GM12891 (cell line): ENCODE measurements at places on chromosomes 4 and X.

GRCh38 chrX:125895518-125895917 is 270.6 kb downstream of the DCAF12L2 start:
- no peak for DNase-seq

DNA sequence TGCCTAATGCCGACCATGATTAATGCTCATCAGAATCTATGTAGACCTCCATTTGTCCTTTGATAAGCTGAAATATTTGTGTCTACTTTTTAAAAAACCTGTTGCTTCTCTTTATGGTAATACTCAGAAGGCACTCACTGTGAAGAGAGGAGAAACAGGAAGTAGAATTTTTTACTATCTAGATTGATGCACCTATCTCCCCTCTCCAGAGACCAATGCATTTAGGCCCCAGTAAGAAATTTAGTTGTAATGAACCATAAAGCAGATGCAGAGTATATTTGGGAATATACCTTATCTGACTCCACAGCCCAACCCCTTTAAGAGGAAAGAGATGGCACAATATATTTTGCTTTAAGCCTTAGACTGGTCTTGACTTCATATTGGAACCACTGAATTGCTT is 11.1 kb downstream of the TBL1X start:
- no peak for DNase-seq

GRCh38 chr4:135240796-135241195 is 1039.2 kb upstream of the PABPC4L start:
- no peak for DNase-seq

DNA sequence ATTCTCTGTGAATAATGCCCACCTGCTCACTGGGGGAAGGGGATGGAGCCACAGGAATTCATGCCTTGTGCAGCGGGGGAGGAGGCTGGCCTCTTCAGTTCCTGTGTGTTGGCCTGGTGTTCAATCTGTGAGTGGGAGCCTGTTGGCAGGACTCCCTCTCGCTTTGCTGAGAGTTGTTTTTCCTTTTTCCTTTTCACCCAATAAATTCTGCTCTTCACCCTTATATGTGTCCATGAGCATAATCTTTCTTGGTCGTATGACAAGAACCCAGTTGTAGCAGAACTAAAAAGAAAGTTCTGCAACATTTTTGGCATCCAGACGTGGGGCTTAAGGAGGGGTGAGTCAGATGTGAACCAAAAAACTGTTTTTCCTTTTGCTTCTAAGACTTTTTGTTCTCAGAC is 235.2 kb upstream of the HDX start:
- DNase-seq: no peak

- DNase-seq: no peak
Observed at GRCh38 chr4:107094332-107094731, 58.2 kb upstream of the DKK2 start.

GRCh38 chrX:79268788-79269187 is 98.3 kb downstream of the ITM2A start:
- DNase-seq: no peak

DNA sequence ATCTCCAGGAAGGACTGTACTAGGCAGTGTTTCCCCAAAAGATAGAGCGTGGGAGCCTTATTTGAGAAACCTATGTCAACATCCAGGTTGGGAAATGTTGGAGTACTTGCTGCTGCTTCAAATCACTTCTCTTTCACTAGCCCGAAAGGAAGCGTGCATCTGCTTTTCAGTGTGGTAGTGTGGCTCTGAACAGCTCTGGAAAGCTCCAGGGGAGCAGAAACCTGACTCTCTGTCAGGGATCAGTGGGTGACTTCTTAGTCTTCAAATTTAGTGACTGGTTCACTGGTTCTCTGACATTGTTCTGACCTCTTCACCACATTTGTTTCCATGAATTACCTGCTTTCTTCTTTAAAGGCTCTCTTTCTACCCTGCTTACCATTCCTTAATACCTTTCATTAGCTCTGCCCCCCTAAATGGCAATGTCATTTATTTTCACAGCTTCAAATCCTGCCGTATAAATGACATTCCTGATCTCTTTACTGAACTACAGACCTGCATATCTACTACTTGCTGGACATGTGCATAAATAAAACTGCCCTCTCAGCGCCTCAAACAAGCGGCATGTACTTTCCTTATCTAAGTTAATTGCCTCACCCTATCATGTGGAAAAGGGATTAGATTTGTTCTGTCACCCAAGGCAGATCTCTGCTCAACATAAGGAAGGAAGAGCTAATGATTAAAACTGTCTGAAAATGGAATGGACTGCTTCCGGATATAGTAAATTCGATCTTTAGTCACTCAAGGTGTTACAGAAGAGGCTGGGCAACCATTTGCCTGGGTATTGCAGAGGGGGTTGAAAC is 37.0 kb downstream of the DLG3 start:
- no peak for DNase-seq

GRCh38 chr4:56953680-56954520 is 23.5 kb downstream of the NOA1 start:
- no peak for DNase-seq

DNA sequence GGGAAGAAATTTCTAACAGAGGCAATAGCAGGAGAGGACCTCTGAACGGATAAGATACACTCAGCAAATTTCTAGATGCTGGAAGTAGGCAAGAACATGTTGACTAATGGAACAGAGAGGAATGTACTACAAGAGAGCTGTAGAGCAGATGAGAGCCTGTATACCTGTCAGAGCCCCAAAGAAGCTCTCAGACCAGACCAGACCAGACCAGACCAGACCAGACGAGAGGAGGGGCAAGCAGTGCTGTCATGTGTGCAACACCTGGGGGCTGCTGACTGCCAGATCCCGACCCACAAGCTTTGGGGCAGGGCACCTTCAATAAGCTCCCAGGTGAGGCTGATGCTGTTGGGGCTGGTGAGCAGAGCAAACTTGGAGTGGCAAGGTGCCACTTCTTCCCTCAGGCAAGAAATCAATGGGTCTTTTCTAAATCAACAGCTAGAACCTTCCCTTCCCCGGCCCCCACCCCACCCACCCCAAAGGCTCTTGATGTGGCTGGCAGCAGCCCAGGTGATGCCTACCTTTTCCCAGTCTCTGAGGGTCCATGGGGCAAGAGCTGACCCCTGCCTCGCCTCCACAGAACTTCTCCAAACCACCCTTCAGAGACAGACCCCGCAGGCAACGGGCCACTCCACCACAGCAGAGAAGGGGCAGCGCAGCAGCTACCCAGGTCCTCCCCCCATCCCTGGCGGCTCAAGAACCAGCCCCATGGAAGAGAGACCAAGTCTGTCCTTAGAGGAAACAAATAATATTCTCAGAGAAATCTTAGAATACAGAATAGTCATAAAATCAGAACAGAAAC is 32.7 kb downstream of the MECP2 start:
- DNase-seq: no peak

DNA sequence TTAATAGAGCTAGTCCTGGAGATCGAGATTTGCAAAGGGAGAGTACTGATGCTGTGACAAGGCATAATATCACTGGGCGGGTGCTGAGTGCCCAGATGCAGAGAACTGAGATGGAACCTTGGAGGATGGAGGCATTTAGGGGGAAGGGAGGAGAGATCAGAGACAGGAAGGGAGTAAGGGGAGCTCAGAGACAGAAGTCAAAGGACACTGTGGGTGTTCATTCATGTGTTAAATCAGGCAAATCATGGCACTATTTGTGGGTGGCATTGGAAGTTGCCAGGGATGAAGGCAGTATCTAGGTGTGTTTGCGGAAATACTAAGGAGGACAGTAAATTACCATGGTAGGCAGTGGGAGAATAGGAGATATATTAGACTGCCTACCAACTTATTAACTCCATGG is 135.0 kb downstream of the RBM46 start:
- no peak for DNase-seq

GRCh38 chr4:153223427-153223801 is 19.2 kb downstream of the TRIM2 start:
- DNase-seq: no peak

- DNase-seq: no peak
Observed at GRCh38 chr4:15738877-15739276, 36.0 kb downstream of the BST1 start.
